Glutamatergic neuron (in vitro differentiated cells): ENCODE measurements at places on chromosomes 12 and 14.

DNA sequence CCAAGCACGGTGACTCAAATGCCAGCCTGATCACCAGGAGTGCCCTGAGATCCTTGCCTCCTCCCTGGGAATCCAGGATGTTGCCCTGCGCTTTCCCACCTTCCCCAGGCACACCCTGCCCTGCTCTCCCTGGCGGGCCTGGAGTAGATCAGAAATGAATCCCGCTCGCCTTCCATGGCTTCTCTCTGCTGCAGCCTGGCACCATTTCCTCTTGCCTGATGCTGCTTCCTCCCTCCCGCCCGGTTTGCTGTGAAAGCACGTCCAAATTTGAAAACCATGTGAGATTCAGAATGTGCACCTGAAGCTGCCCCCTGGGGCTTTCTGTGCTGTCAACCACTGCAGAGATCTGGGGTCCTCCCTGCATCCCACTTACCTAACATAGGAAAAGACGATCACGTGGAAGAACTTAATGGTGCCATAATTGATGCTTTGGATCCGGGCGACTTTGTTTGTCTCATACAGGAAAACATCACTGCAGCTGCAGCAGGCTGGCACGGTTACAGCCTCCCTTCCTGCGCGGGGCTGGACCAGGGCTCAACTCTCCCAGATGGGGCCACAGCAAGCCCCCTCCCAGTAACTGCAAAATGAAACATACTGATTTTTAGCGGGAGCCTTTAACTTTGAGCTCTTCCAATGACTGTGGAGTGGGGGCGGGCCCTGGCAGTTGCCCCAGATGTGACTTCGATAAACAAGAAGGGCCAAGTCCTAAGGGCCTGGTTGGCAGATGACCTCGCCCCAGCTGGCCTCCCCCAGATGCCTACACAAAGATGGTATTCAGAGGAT is 24.9 kb upstream of the C12orf76 start:
- DNase-seq: no peak

DNA sequence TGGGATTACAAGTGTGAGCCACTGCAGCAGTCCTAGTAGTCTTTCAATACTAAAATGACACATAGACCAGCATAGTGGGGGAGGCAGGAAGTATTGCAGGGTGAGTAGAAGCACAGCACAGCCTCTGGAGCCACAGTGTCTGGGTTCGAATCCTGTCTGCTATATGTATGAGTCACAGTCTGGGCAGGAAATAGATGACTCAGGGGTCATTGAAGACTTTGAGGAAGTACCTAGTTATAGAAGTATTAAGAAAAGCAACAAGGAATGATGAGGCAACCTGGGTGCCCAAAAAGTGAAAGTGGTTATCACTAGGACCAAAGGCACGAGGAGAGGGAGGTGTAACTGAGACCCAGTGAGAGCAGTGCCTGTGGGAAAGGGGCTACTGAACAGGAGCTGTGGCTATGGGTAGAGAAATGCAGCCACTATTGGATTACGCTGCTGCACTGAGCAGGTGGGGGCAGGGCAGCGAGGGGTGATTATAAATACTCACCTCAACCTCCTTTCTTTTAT is 124.0 kb downstream of the PDE3A start:
- no peak for DNase-seq

DNA sequence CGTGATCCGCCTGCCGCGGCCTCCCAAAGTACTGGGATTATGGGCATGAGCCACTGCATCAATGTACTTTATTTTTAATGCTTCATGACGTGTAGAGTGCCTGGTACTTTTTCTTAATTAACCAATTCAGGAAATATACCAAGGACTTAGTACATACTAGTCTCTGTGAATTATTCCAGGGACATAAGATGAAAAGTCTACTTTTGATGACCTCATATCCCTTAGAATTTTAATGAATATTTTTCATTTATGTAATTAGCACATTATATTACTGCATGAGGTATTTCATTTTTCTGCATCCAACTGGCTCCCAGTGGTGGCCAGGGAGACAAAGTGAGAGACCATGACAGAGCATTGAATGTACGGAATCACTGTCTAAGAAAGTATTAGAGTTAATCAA is 577.7 kb upstream of the NOVA1 start:
- DNase-seq: no peak

- DNase-seq: no peak
Measured at GRCh38 chr12:132513070-132513398, 23.1 kb downstream of the FBRSL1 start.

DNA sequence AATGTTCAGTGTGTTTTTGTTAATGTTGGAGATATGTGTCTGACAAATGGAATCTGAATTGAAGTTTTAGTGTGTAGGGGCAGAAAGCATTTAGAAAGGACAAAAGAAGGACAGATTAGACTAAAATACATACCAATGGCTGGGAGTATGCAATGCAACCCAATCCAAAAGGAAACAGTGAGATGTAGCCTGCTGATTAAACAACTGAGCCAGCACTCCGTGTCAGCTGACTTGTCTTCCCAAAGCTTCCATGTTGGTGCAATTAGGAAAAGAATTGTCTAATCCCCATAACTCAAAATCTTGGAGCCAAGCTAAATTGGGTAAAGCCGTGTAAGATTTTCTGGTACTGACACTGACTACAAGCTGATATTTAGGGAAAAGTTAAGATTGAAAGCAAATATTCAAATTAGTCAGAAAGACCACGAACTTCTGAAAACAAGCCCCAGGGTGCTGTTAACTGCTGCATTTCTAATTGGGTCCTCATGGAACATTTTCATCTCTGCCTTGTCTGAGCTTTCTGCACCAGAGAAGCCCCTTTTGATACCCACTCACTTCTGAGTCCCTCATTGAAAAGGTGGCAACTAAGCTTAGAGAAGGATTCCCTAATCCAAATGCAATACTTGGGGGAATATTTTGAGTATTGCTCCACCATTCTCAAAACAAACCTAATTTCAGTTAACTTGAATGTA is 109.1 kb downstream of the DAD1 start:
- no peak for DNase-seq

DNA sequence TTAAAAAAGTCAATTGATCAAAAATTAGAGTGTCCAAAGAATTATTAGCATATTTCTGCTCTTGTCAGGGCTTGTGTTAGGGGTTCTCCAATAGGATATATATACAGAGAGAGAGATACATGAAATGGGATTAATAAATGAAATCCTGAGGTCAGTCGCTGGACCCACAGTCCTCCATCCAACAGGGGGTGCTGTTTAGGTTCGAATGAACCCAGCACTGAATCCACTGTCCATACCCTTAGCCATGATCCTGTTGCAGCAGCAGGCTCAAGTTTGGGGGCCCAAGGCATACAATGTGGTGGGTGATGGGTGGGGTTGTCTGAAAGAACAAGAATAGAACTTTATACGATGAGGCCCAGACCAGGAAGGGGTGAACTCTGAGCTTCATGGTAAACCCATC is 780 bp upstream of the MYO1H start:
- DNase-seq: no peak

DNA sequence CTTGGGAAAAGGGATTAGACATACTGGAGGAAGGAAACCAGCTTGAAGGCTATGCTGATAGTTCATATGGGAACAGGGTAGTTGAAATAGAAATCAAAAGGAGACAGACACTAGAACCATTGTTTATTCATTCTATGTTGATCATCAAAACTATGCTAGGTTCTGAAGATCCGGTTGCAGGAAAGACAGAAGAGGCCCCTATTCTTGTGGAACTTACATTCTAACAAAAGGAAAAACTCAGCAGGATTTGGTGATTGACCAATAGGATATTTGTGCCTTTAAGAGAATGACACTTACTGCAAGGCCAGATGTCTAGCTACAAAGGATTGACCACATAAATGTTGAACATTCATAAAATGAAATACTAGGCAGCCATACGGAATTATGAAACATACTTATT is 179.2 kb downstream of the AKAP6 start:
- DNase-seq: no peak

DNA sequence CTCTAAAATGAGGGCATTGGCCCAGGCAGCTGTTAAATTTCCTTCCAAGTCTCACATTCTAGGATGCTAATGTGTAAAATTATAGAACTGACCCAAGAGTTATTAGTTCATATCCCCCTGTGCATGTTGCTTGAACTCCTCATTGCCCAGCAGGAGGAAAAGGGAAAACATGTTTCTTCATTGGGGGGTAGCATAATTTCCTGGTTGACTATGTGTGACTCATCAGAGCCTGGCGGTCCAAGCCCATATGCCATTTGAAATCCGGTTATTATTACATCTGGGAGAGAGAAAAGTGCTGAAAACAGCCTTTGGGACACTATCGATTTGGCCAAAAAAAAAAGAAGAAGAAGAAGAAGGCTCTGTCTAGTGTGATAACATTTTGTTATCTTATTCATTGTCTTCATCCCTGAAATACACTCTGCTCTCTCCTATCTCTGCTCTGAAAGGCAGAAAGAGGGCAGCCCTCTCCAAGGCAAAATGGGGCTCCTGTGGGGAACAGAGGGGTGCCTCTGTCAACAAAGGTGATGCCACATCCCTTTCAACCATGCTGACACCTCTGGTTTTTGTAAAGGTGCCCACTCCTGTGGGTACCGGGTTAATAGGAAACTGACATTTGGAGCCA is 114.2 kb downstream of the DAD1 start:
- DNase-seq: no peak

GRCh38 chr12:30792648-30793499 is 38.1 kb upstream of the CAPRIN2 start:
- no peak for DNase-seq

- peak; percentile 45 for DNase-seq
Measured at GRCh38 chr12:102970780-102971179, 13.3 kb downstream of the ASCL1 start.

DNA sequence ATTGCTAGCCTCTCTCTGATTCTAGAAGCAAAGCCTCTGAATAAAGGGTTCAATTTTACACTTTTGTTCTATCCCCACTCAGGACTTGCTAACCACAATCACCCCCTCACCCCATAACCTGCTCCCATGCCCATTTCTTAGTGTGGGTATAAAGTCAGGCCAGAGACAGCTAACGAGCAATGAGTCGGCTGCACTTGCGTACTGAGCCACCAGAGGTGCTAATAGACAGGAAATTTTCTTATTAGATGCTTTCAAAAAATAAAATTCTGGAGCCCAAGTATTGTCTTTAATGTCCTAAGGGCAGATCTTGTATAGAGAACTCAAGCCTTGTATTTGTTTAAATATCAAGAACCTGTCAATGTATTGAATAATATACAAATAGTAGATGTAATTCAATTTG is 256.9 kb downstream of the SYT1 start:
- DNase-seq: no peak

- no peak for DNase-seq
Measured at GRCh38 chr12:95978351-95978750, 17.8 kb downstream of the HAL start.

GRCh38 chr12:125329239-125330102 is 264.2 kb downstream of the AACS start:
- DNase-seq: peak; percentile 30

DNA sequence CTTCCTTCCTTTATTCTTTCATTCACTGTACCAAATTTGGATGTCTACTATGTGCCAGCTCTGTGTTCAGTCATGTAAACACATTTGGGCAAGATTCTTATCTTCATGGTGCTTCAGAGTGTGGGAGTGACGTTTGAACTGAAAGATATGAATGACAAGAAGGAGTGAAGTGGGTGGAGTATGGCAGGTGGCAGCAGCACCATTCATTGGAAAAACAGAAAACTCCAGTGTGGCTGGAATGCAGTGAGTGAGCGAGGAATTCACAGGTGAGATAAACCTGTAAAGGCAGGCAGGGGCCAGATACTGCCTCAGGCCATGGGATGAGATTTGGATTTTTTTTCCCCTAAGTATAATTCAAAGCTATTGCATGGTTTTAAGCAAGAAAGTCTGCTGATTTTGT is 140.7 kb upstream of the CCDC198 start:
- DNase-seq: no peak

GRCh38 chr12:109679501-109680263 is 33.9 kb upstream of the FAM222A start:
- DNase-seq: no peak

DNA sequence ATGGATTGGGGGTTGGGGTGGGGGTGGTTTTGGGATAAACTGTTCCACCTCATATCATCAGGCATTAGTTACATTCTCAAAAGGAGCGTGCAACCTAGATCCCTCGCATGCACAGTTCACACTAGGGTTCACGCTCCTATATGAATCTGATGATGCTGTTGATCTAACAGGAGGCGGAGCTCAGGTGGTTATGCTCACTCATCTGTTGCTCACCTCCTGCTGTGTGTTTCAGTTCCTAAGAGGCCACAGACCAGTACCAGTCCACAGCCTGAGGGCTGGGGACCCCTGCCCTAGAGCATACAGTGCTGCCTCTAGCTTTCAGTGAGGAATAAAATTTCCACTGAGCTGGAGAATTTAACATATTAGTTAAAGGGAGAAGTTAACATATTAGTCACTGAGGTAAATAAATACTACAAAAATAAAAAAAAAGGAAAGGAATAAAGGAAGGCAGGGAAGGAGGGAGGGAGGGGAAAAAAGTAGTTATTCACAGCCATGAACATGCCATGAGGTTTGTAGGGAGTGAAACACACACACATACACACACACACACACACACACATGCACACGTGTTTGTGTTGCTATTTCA is 612.7 kb upstream of the TBX3 start:
- no peak for DNase-seq

DNA sequence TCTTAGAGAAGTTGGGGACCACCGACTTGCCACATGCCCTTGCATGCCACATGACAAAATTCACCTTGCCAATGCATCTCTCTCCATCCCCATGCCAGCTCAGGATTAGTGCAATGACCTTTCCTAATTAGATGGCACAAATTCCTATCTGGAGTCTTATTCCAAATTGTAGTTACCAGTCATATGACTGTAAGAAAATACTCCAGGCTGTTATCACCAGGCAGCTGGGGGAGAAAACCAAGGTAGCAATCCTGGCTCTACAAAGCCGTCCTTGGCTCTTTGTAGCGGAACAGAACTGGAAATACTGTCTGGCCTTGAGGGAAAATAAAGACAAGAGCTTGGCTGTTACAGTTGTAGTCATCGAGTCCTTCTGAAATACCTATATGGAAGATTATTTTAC is 208.5 kb upstream of the DIO2 start:
- no peak for DNase-seq
